Stimulated activated CD8-positive, alpha-beta memory T cell treated with anti-CD3 and anti-CD28 coated beads, Interleukin-2, amount 100 ng/mL, for 1 hour (primary cell): ENCODE measurements at places on chromosomes 13 and 19.

GRCh38 chr13:108350579-108350978 is 81.1 kb downstream of the TNFSF13B start:
- DNase-seq, result no peak

- no peak for DNase-seq
These were observed 14.7 kb upstream of the SOX1 start for GRCh38 chr13:112052213-112052612.

- DNase-seq, result no peak
These were observed 112.0 kb downstream of the TBC1D4 start for GRCh38 chr13:75369981-75370380.

GRCh38 chr19:17829855-17830566 is 8.7 kb upstream of the INSL3 start:
- DNase-seq, result no peak

- no peak for DNase-seq
These were observed 49.5 kb downstream of the COL4A1 start for GRCh38 chr13:110257408-110257807.

DNA sequence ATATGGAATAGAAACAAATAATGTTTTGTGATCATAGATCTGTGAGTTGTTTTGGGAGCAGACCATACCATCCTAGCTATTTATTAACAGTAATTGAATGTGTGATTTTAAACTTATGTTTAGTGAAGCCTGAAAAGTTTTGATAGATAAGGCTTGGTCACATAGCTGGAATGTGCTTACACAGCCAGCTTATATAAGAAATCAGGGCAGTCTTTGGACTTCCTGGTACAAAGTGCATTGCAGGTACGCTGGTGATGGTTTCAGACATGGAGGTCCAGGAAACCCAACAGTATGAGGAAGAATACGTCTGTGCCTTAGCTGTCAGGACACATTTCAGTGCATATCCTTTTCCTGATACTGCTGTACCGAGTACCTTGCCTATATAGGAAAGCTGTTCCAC is 2316.2 kb upstream of the PCDH20 start:
- no peak for DNase-seq

DNA sequence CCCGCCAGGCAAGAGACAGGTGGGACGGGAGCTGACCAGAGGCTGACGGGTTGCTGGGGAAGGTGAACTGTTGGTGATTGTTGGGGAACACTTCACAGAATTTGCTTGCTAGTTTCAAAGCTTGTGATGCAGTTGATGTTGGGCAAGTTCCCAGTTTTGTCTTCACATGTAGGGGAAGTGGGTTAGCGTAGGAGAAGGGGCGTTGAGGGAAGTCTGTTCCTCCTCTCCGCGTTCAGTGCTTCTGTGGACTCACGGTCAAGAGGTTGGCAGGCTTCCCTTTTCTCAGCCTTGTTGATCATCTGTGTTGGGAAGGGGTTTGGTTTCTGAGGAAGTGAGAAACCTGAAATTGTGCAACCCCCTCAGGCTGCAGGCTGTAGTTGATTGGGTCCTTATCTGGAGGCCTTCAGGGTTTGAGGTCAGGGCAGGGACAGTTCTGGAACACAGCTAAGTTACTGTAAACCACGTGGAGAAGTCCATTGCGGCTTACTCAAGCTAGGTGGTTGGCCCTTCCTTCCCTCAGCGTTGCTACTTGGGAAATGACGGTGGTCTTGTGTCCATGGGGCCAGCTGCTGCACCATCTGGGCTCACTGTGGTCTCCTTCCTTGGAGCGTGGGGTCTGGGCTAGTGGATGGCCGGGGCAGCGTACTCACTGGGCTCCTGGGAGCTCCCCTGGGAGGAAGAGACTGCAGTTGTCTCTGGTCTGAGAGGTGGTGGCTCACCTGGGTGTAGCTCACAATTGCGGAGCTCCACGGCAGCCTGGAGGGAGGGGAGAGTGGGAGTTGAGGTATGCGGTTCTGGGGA is 7.5 kb downstream of the RPS9 start:
- DNase-seq, result no peak

- DNase-seq, result no peak
These were observed 13.3 kb upstream of the RETN start for GRCh38 chr19:7655581-7655980.

DNA sequence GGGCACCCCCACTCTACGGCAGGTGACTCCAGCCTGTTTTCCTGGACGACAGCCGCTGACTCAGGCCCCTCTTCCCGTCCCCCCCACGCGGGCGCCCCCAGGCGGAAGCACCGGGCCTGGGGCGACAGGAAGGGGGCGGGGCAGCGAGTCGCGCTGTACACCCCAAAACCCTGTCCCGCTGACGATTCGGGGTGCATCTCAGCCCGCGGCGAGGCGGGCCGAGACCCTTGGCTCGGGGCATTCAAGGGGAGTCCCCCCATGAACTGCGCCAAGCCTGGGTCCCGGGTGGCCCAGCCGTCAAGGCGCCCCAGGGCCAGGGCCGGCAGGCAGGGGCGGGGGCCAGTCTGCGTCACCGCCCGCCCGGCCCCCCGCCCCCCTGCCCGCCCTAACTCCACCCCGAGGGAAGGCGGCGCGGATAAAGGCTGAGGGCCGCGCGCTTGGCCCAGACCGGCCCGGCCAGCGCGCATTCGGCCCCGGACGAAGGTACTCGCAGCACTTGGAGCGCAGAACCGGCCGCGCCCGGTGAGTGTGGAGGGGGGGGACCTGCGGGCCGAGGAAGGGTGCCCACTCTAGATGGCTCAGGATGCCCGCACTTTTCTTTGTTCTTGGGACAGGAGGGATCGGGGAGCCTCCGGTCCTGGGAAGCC is at the start of gene MIDN:
Gene MIDN, plus strand, starts transcription at position 445 of the 647 bp plus-strand sequence. CDS start 1,714 bp downstream, outside the sequence.
- DNase-seq, result no peak

- no peak for DNase-seq
These were observed 25.1 kb downstream of the PPP1R37 start for GRCh38 chr19:45118106-45118505.

GRCh38 chr19:42419309-42419708 is 7.9 kb downstream of the LIPE start:
- no peak for DNase-seq

- DNase-seq, result no peak
These were observed 5.0 kb upstream of the SPRY2 start for GRCh38 chr13:80345771-80346510.

GRCh38 chr19:47699360-47699917 is 13.8 kb upstream of the EHD2 start:
- DNase-seq, result no peak

DNA sequence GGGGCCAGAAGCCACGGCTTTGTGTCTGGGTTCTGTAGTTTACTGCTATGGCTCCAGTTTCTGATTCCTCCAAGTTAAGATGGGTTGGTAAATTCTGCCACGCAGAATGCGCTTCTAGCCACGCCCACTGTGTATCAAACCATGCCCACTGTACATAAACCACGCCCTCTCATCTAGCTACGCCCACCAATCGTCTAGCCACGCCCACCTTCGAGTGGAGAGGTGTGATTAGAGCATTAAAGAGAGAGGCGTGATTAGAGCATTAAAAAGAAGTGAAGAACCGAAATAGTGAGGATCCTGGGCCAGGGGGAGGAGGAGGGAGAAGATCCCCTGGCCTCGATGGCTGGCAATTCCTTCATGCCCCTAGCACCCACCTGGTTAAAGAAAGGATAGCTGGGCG is 43.7 kb upstream of the ADGRE5 start:
- DNase-seq, result no peak

- DNase-seq, result no peak
These were observed 239.0 kb downstream of the GGACT start for GRCh38 chr13:100349594-100349993.

DNA sequence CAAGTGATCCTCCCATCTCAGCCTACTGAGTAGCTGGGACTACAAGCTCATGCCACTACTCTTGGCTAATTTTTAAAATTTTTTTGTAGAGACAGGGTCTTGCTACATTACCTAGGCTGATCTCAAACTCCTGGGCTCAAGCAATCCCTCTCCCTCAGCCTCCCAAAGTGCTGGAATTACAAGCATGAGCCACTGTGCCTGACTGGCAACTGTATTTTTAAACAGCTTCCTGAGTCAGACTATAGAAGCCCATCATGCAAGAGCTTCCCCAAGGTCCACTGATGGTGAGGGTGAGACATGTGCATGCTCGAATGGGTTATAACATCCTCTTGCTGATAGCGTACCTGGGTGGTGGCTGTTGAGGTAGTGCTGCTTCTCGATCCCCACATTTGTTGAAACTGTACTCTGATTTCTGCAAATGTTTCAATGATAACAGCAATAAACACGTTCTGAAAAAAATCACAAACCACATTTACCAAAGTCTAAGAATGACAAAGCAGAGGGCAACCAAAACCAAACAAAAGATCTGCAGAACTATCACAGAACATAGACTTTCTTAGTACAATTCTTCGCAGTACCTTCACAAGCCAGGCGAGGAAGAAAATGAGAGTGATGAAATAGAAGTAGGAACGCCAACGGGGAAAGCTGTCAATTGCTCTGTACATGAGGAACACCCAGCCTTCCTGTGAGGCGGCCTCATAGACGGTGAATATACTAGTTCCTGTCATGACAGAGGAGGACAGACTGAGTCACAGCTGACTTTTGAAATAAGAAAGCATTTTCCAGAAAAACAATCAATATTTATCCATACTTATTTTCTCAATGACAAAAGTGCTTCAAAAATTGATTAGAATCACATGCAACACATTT is 124.4 kb downstream of the NALCN start:
- no peak for DNase-seq

DNA sequence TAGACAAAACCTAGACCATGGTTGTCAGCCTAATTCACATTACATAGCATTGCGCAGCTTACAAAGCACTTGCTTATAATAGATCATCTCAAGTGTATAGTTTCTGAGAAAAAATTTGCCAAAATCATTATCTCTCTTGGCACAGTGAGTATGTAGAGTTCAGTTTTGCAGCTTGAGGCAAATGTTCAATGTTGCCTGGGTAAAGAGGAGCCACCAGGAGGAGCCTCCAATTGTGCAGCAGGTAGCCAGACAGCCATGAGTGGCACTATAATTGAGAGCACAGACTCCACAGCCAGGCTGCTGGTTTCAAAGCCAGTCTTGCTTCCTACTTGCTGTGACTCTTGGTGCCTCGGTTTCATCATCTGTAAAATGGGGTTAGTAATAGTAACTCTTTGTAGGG is 24.0 kb upstream of the OLFM4 start:
- DNase-seq, result no peak

GRCh38 chr19:15640294-15640903 is at the start of gene CYP4F3:
Gene CYP4F3 (plus strand): TSS chr19:15640897. CDS start chr19:15641416, 519 bp downstream.
- DNase-seq, result no peak

- DNase-seq, result no peak
These were observed 1250.7 kb downstream of the UQCRFS1 start for GRCh38 chr19:27962264-27962663.
